CD4-positive, alpha-beta T cell treated with Interleukin-17A for 4 hours (primary cell): ENCODE measurements at places on chromosomes 13 and 19.

DNA sequence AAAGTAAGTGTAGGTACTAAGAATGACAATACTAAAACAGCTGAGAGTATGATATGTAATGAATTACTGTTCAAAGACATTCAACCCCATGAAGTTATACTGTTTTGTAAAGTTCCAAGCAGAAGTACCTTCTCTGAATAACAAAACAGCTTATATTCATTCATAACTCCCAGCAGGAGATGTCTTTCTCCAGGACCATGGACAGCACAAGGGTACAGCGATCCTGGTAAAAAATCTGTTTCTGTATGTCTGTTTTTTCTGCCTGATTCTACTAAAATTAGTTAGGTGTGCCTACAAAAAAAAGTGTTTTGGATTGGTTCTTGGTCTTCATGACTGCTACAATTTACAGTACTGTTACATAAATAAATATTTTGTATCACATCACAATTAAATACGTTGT, 172.5 kb upstream of the SLITRK5 start:
- DNase-seq = no peak

- DNase-seq = peak; percentile 79
Observed at GRCh38 chr19:14347999-14348889, 33.0 kb upstream of the ADGRE5 start.

DNA sequence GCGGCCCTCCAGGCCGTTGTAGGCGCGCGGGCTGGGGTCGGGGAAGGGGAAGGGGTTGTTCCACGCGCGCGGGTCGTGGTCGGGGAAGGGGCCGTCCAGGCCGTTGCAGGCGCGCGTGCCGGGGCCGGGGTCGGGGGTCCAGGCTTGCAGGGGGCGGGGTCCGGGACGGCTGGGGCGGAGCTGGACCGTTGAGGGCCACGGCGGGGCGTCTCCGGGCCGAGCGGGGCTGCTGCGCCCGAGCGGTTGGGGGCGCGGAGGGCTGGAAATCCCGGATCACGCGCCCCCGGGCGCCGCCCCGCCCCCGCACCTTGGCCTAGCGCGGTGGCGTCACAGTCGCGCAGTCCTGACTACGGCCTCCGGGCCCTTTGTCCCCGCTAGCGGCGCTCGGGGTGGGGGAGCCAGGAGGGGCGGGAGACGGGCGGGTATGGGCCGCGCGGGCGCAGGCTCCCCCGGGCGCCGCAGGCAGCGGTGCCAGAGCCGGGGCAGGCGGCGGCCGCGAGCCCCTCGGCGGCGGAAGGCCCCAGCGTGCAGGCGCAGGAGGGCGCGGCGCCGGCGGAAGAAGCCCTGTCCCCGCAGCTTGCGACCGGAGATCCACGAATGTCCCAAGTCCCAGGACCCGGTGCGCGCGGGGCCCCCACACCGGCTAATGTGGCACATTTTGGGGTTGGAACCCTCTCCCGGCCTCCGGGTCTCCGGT, 665 bp downstream of the GPX4 start:
- peak; percentile 71 for DNase-seq

DNA sequence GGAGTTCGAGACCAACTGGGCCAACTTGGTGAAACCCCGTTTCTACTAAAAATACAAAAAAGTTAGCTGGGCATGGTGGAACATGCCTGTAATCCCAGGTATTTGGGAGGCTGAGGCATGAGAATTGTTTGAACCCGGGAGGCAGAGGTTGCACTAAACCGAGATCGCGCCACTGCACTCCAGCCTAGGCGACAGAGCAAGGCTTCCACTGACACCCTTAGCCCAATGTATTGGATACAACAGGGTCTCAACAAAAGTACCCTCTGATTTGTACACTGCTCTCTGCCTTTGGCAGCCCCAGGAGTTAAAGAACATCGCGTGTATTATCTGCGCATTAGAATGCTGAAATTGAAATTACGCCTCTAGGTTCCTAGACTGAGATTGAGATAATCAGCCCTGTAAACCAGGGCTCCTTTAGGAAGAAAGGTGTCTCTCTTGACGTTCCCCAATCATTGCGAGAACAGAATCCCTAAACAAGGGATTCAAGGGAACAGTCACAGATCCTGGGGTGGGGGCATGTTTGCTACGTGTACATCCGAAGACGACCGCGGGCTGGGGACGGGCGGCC, 21.9 kb downstream of the IPO5 start:
- no peak for DNase-seq

- DNase-seq = no peak
Observed at GRCh38 chr13:101301053-101301452, 115.3 kb downstream of the NALCN start.

DNA sequence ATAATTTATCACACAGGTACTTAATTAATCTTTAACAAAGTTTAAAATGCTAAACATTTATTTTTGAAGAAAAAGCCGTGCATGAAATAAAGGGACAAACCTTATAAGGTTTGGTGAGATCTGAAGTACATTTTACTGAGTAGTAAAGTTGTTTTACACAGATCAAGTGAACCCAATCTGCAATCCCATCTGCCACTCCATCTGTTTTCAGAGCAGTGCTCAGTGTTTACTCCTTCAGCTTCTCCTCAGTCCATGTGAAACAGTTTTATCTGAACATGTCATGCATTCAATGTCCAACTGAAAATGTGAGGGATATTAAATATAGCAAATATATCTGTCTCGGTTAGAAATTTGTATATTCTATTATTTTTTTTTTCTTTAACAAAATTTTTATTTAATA, 166.8 kb downstream of the MAB21L1 start:
- no peak for DNase-seq

GRCh38 chr13:49615836-49616675, 12.3 kb upstream of the ARL11 start:
- DNase-seq = no peak

DNA sequence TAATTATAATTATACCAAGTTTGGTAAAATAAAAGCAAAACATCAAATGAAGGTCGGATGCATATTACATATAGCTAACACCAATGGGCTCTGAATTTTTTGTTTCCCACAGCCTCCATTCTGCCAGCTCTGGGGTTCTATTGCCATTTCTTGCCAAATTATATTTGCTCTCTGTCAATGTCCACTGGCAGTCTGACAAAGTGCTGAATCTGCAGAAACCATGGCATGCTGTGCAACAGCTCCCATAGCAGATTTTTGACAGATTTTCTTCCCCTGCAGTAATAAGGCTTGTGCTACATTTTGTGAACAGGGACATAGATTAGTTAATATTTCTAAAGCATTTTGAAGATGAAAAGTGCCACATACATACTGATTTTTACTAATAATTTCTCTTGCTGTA, 1102.1 kb downstream of the DIAPH3 start:
- no peak for DNase-seq

DNA sequence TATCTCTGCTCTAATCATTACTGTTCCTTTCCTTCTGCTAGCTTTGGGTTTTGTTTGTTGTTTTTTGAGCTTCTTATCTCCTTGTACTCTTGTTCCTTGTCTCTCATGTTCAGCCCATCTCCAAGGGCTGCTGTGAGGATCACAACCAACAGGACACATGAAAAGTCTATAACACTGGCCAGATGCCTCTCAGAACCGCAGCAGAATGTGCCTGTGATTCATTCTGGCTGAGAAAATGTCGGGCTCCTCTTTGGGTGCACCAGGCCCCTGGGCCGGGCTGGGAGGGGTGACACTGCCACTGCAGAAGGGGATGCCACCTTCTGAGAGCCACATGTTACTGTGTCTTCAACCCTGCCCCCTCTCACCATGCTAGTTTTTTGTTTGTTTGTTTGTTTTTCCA, 48.0 kb downstream of the GGACT start:
- no peak for DNase-seq
